GM12878 (cell line): ENCODE measurements at places on chromosomes 16 and 17.
A peak's percentile ranks its signal among the peaks of the same experiment; 100 is the strongest.

GRCh38 chr17:27367121-27367981 is 73.4 kb downstream of the WSB1 start:
- H3K27me3 ChIP-seq, result no peaks in the 10 kb centered on the region
- no peak for DNase-seq
- H3K36me3 ChIP-seq, result no peaks in the 10 kb centered on the region
- no peak overlapping the region for H3K27ac ChIP-seq
- H3K4me1 ChIP-seq, result no peaks in the 10 kb centered on the region

DNA sequence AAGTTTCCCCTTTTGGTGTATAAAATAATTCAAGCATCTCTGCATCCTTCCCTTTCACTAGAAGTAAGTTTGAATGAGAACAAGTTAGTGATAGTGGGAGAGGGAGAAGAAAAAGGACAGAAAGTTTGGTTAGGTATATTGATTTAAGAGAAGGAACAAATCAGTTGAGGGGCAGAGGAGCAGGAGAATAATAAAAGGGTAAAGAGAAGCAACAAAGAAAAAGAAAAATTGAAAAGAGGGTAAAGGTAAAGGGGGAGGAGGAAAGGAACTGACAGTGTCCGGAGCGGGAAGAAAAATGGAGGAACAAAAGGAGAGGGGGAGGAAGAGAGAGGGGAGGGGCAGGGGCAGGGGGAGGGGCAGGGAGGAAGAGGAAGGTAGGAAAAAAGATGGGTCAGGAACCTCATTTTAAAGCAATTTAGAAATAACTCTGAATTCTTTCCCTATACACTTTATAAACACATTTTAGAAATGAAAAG is 6.3 kb upstream of the IGF2BP1 start:
- no peak overlapping the region for H3K27ac ChIP-seq
- H3K36me3 ChIP-seq, result no peaks in the 10 kb centered on the region
- H3K4me3 ChIP-seq, result no peak overlapping the region
- no peaks in the 10 kb centered on the region; the same call in 1 of the 2 replicates for H3K27me3 ChIP-seq
- DNase-seq, result no peak

- no peaks in the 10 kb centered on the region for H3K36me3 ChIP-seq
- H3K27me3 ChIP-seq, result no peaks in the 10 kb centered on the region
- DNase-seq, result no peak
Observed at GRCh38 chr16:50821586-50821985, 79.7 kb downstream of the CYLD start.

GRCh38 chr17:78329263-78330059 is 30.4 kb downstream of the SOCS3 start:
- no peaks in the 10 kb centered on the region for H3K27me3 ChIP-seq
- H3K27ac ChIP-seq, result no peak overlapping the region
- no peaks in the 10 kb centered on the region for H3K36me3 ChIP-seq

DNA sequence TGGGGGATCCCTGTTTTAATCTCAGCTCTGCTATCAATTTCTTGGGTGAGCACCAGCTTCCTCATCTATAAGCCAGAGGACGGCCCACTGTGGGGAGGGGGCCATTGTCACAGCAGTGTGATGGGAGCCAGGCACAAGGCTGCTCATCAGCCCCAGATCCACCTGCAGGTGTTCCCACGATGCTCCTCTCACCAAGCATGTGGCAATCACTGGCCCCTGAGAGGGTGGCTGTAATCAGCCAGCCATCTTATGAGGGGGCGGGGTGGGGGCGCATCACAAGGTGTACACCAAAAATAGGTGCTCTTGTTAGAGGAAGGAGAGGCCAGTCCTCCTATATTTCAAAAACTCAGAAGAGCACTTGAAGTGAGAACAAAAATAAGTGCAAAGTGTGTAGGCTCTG is 31.2 kb downstream of the HNF1B start:
- no peaks in the 10 kb centered on the region for H3K36me3 ChIP-seq
- H3K4me1 ChIP-seq, result peaks cover 8% of the 10 kb centered on the region; the same call in 1 of the 2 replicates
- no peak for DNase-seq
- H3K4me3 ChIP-seq, result no peak overlapping the region

DNA sequence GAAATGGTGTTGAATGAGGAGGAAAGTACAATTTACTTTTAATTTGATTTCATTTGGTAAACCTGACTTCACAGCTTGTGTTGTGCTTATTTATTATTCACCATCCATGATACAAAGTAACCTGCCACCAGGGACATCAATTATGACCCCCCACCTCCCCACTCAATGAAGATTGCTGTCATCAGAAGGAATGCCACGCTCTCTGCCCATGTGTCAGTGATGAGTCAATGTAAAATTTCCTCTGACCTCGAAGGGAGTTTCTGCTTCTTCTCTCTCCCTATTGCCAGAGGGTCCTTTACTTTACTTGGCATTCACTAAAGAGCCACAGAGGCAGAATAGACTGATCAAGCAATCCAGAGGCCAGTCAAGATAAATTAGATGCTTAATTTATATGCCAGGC is 759.7 kb downstream of the CDH11 start:
- H3K27me3 ChIP-seq, result no peaks in the 10 kb centered on the region
- H3K36me3 ChIP-seq, result no peaks in the 10 kb centered on the region
- H3K4me1 ChIP-seq, result no peaks in the 10 kb centered on the region
- DNase-seq, result no peak

GRCh38 chr17:48352630-48353029 is 77.4 kb downstream of the SKAP1 start:
- no peaks in the 10 kb centered on the region for H3K4me1 ChIP-seq
- no peaks in the 10 kb centered on the region for H3K36me3 ChIP-seq
- no peaks in the 10 kb centered on the region for H3K27me3 ChIP-seq
- DNase-seq, result no peak

DNA sequence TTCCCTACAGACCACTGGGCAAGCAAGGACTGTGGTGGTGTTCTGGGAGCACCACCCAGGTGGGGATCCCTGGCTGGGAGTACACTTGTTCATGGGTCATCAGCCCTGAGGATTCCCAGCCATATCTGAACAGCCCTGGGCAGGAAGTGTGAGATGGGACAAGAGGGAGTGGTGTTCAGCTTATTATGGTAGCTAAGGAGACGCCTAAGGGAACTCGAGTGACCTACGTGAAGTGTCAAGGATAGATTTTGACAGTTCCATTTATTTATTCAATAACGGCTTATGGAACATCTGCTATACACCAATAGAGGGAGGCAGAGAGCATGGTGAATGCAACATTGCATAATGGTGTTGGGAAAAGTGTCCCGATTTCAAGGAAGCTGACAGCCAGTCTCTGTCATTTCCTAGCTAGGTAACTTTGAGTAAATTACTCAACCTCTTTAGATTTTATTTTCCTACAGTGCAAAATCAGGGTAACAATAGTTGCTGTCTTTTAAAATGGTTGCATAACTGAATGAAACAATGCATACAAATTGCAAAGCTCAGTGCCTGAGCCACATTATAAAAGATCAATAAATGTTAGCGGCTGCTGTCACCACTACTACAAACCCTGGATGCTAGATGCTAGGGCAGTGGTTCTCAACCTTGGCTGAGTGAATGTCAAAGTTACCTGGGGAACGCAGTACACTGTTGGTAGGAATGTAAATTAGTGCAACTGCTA is 534.1 kb downstream of the GRIN2A start:
- no peak for DNase-seq
- H3K36me3 ChIP-seq, result no peaks in the 10 kb centered on the region
- H3K4me1 ChIP-seq, result no peaks in the 10 kb centered on the region
- no peak overlapping the region for H3K4me3 ChIP-seq
- H3K27me3 ChIP-seq, result no peaks in the 10 kb centered on the region
- no peak overlapping the region for H3K27ac ChIP-seq

DNA sequence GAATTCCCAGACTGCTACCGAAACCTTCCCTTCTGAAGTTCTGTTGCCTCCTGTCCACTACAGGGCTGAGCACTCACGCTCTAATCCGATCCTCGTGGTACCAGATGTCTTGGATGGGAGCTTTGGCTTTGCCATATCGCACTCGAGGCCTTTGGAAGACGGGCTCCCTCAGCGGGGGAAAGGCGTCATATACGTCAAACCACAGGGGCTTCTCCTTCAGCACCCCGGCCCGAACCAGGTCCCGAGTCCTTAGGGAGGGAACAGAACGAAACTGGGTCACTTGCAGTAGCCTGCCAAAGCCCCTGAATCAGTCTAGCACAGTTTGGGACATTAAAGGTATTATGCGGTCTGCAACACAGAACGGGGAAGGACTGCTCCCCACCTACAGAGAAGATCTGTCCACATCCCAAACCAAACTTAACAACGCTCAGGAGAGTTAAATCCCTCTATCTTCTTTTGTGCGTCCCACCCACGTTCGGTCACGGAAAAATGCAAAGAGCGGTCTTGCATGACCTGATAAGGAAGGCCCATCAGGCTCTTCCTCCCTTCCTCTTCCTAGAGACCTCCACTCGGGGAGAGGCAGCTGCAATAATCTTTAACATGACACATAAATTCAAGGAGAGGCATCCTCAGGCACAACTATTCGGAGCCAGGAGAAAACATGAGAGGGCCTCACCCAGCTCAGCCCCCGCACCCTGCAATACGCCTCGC is 526 bp downstream of the MRPS23 start:
- peak overlapping the region; percentile 90 for H3K4me3 ChIP-seq
- H3K36me3 ChIP-seq, result no peaks in the 10 kb centered on the region
- H3K4me1 ChIP-seq, result peaks cover 8% of the 10 kb centered on the region
- no peak for DNase-seq
- H3K27ac ChIP-seq, result peak overlapping the region; percentile 71

GRCh38 chr17:19454074-19454473 is 43.0 kb downstream of the RNF112 start:
- no peak overlapping the region for H3K27ac ChIP-seq
- H3K27me3 ChIP-seq, result no peaks in the 10 kb centered on the region; the same call in 1 of the 2 replicates
- H3K4me3 ChIP-seq, result no peak overlapping the region

DNA sequence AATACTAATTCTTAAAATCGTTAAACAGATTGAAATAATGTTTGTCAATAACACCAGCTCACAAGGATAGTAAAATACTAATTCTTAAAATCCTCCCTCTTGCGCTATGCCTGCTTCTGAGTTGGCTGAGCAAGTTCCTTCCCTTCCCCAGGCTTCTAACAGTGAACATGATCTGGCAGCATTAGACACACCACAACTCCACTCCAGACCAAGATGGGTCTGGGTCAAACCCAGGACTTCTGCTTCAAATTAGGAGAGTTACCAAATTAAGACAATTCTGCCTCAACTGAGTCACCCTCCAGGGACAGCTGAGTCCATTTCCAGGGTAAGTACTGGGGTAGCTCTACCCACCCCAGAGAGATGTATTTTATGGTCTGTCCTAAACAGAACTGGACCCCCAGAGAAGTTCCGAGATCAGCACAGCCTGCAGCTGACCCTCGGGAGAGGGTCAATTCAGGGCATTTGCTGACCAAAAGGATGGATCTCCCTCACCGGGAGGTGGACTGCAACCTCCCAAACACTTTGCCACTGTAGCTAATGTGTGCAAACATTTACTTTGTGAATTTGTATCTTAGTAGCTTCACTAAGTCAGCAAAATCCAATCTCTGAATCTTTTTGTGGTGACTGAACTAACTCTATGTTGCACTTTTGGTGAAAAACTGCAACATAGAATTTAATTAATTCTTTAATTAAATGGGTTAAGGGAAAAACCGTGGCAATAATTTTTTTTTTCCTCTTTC is 48.8 kb downstream of the ADCY9 start:
- H3K27ac ChIP-seq, result no peak overlapping the region
- H3K4me1 ChIP-seq, result no peaks in the 10 kb centered on the region
- DNase-seq, result no peak
- H3K27me3 ChIP-seq, result no peaks in the 10 kb centered on the region
- no peaks in the 10 kb centered on the region for H3K36me3 ChIP-seq
- no peak overlapping the region for H3K4me3 ChIP-seq

DNA sequence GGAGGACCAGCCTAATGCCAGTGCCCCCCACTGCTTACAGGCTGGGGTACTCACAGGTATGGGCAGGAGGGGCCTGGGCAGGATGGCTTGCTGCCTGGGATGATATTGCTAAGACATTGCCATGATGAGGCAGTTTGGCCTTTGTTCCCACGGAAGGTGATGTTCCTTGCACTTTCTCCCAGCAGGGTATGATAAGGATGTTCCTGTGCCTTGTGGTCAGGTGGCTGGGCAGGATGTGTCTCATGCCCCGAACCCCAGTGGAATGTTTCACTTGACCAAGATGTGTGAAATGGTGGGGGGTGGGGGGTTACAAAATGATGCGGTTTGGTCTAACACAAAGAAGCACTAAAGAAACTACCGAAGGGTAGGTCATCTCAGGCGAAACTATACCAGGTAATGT is 337.8 kb upstream of the ZFHX3 start:
- no peaks in the 10 kb centered on the region for H3K36me3 ChIP-seq
- no peak overlapping the region for H3K4me3 ChIP-seq
- no peak overlapping the region for H3K27ac ChIP-seq
- DNase-seq, result no peak
- no peaks in the 10 kb centered on the region for H3K27me3 ChIP-seq

- H3K4me3 ChIP-seq, result peak overlapping the region; percentile 80; the same call in 1 of the 2 replicates
- peak overlapping the region; percentile 91 for H3K27ac ChIP-seq
- H3K4me1 ChIP-seq, result peaks cover 49% of the 10 kb centered on the region
- no peaks in the 10 kb centered on the region for H3K36me3 ChIP-seq
Observed at GRCh38 chr17:72031219-72031884, 89.5 kb upstream of the SOX9 start.

DNA sequence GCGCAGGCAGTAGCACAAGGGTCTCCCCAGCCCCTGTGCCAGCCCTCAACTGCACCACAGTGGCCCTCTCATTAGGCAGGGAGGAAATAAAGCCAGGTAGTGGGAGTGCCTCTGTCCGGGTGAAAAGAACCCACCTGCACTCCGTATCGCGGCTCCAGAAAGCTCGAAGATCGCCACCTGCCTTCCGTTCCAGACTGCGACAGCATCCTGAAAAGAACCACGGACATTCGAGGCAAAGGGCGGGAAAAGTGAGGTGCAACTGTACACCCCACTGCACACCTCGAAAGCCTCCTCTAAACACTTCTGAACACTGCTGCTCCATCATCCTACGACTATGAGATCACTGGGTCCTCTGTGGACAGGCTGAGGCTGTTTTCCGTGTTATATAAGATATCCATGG is 28.7 kb downstream of the IFT140 start:
- H3K27me3 ChIP-seq, result no peaks in the 10 kb centered on the region
- H3K4me1 ChIP-seq, result no peaks in the 10 kb centered on the region
- no peak for DNase-seq
- no peak overlapping the region for H3K4me3 ChIP-seq
- no peak overlapping the region for H3K27ac ChIP-seq
- H3K36me3 ChIP-seq, result no peaks in the 10 kb centered on the region
